GM04504 (cell line): ENCODE measurements at places on chromosomes 16 and 17.

- DNase-seq, result no peak
Measured at GRCh38 chr17:40602445-40603443, 37.5 kb upstream of the CCR7 start.

GRCh38 chr16:54059319-54059718 lies 227.3 kb downstream of the IRX3 start:
- DNase-seq, result no peak

GRCh38 chr17:40139566-40140058 lies 725 bp upstream of the CASC3 start:
- no peak for DNase-seq

GRCh38 chr17:51029568-51030463 lies 90.9 kb downstream of the SPAG9 start:
- no peak for DNase-seq

GRCh38 chr16:80463326-80463725 lies 77.5 kb upstream of the DYNLRB2 start:
- DNase-seq, result no peak

- no peak for DNase-seq
Measured at GRCh38 chr16:84088695-84089395, 27.9 kb downstream of the MBTPS1 start.

DNA sequence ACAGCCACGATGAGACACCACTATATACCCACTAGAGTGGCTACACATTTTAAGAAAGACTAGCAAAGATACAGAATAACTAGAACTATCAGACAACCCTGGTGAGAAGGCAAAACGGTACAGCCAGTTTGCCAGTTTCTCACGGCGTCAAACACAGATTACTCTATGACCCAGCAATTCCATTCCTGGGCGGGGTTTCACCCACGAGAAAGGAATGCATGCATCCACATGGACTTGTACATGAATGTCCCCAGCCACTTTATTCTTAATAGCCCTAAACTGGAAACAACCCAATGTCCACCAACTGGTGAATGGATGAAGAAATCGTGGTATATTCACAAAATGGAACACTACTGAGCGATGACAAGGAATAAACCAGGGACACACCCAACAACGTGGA lies 74.5 kb downstream of the MYH10 start:
- no peak for DNase-seq

- DNase-seq, result no peak
Measured at GRCh38 chr16:66387817-66388332, 21.4 kb downstream of the CDH5 start.

DNA sequence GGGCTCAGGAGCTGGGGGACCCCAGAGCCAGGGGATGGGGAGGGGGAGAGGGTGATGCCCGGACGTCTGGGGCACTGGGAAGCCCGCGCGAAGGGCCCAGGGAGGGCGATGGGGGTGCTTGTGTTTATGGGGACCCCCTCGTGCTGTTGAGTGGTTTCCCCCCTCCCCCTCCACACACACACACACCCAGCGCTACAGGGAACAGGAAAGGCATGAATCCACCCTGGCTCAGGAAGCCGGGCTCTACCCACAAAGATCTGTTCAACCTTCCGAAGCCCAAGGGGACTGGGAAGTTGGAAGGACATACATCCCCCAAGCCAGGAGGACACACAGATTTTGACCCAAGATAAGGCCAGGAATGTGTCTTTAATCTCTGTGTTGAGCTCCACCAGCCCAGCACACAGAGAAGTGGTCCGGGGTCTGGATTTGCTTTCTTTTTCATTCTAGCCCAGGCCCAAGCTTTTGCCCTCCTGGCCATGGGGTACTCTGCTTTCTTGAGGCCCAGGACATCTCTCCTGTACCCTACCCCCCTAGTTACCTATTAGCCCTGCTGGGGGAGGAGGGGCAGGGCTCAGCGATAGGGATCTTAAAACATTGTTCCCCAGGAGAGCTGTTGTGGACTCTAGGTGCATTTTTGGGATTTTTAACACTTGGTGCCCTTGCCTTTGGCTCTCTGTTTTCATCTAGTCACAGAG lies 1.2 kb downstream of the UBALD2 start:
- DNase-seq, result no peak

DNA sequence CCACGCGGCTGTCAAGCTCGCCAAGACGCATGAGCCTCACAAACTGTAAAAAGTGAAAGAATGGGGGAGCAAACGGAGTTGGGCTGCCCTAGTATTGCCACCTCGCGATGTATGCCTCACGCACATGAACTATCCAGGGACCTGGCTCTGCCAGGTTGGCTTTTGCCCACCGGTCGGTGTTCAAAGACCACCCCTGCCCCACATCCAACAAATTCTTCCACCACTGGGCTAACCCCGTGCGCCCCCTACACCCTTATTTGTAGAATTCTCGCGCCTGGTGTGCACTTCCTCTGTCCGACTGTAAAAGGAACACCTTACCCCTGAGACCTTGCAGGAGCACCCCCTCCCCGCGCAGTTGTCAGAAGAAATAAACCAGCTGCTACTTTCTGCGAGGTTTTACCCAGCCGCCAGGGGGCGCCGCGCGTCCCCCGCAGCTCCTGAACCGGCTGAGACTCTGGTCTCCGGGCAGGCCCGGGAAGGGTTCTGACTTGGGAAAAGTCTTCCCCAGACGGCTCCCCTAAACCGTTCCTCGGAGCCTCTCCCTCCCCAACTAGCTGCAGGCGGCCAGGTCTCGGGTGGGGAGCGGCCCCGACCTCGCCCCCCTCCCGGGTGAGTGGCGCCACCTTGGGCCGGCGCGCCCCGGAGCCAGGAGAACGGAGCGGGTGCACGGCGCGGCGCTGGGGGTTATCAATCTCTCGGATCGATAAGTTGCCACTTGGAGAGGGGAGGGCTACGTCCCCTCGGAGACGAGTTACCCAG lies 1.7 kb upstream of the ZNF423 start:
- no peak for DNase-seq

- DNase-seq, result no peak
Measured at GRCh38 chr17:33802349-33803198, 452.5 kb upstream of the CCL2 start.

DNA sequence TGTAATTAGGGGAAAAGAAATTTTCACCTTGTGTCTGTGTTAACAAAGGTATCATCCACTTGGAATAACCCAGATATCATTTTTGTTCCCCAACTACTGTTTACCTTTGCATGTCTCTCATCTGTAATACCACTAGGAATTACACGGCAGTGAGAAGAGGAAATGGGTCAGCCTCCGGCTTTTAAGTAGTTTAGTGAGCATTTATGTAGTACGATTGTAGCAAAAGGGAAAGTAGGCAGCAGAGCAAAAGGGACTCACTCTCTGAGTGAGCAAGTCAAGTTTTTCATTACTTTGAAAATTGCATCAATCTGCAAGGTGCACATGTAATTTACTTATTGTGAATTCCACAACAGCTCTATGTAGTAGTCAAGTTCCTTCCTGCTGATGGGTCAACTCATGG lies 11.2 kb downstream of the PHF12 start:
- no peak for DNase-seq

GRCh38 chr16:67883872-67884261 lies 818 bp upstream of the NRN1L start:
- DNase-seq, result no peak

DNA sequence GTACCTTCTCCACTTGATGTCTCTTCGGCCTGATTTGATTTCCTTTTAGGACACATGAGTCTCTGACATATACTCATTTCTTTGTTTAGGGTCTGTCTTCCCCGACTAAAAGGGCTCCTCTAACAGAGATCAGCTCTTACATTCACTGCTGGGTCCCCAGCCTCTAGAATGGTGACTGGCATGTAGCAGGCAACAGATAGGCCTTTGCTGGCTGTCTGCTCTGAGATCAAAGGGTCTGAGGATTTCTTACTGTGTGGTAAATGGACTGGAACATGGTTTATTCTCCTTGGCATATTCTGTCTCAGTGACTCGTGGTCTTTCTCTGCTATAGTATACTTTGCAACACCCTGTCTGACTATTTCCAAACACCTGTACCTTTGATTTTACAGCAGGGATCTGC lies 16.7 kb downstream of the DNAAF1 start:
- DNase-seq, result no peak

DNA sequence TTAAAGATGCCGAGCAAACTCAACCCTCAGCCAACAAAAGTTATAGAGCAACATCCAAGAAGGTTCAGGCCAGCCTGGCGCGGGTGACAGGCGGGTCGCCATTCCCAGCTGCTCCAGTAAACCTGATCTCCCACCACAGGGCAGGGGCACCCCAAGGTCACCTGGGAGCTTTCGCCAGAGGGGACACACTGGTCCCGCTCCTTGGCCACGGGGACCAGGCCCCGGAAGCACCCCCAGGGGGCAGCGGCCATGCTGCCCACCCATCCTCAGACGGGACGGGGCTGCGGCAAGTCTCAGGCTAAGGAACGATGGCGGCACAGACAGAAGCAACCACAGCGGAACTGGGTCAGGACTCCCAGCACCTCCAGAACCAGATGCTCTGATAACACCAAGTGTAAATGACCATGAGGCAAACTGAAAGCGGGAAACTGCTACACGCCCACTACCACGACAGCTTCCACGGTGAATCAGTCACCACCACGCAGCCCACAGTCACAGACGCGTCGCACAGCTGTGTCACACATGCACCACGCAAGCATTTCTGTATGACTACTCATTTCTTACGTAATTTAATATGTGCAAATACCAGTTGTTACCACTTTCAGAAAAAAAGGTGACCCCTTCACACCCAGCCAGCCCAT lies 14.1 kb upstream of the CCDC154 start:
- no peak for DNase-seq

GRCh38 chr17:5892921-5893675 lies 177.1 kb upstream of the WSCD1 start:
- DNase-seq, result no peak

- no peak for DNase-seq
Measured at GRCh38 chr16:1809281-1809801, 15.8 kb upstream of the IGFALS start.

- no peak for DNase-seq
Measured at GRCh38 chr16:11310634-11310977, 29.5 kb upstream of the PRM1 start.
